T-helper 17 cell (primary cell): ENCODE measurements at places on chromosomes 4 and X.

DNA sequence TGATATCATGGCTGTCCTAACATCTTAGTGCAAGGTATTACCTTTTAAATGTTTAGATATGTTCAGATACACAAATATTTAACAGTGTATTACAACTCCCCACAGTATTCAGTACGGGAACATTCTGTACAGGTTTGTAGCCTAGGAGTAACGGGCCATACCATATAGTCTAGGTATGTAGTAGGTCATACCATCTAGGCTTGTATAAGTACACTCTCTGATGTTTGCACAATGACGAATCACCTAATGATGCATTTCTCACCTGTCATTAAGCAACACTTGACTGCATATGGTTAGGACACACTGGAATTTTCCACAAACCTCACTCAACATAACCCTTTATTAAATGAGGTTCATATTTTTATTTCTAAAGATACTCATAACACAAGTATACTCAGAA lies 67.7 kb downstream of the THOC2 start:
- no peak for DNase-seq

- DNase-seq, result no peak
Measured at GRCh38 chr4:40747207-40747835, 2.4 kb upstream of the NSUN7 start.

GRCh38 chr4:69092980-69093568 lies 3.2 kb upstream of the UGT2B7 start:
- no peak for DNase-seq

- DNase-seq, result no peak
Measured at GRCh38 chr4:127630152-127630551, 2.6 kb upstream of the INTU start.
